Ascending aorta (tissue), 2 donors: ENCODE measurements at places on chromosomes 2 and 18.

- no peak for DNase-seq
Measured at GRCh38 chr18:37506001-37506400, 59.6 kb downstream of the CELF4 start.

GRCh38 chr2:183123117-183123958, 905 bp upstream of the NUP35 start:
- DNase-seq: no peak

DNA sequence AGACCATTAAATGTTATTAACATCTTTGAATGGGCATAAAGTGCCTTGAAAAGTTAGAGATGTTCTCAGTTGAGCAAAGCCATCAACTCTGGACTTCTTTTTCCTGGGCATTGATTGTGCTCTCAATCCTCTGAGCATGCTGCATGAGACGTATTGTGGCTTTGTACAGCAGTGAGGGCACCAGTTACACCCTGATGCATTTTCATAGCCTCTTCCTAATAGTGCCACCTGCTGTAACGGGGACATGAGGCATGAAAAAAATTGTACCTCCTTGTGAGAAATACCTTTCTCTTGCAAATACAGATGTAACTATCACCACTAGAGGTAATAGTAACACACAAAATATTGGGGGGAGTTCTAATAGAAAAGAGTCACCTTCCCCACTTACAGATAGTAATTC, 697.5 kb downstream of the TMEM182 start:
- DNase-seq: no peak

DNA sequence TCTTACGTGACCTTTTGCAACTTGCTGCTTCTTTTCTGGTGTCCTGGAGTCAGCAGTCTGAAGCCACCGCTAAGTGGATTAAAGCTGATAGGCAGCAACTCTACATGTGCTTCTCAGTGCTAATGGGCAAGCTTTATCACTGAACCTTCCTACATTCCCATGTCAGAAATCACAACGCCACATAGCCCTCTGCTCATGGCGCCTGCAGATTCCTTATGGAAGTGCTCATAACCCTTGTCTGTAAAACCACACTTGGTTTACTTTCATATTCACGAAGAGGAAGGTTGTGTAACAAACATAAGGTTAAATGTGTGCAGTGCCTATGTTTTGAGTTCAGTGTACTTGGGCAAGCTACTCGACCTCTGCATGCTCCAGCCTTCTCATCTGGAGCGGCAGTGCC, 319.8 kb downstream of the FBXO15 start:
- DNase-seq: no peak

DNA sequence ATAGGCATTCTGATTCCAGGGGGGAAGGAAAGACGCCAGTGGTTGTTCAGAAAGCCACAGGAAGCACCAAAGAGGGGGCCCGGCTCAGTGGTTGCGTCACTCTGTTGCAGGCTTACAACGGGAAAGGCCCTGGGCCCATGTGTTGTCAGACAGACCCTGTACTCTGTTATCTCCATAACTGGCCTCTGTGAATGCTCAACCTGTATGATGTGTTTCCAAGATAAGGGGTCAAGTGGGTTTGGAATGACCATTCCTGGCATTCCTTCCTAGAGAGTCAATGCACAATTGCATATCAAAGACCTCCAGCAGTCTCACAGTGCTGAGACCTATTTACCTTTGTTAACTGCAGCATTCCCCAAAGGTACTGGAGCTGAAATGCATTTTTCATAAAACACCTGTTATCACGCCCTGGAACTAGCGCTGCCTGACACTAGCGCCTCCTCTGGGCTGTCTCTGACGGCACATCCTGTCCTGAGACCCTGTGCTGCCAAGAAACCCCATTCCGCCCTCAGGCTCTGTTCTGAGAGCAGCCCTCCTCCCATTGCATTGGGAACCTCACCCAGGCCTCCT, 13.2 kb upstream of the LRRFIP1 start:
- DNase-seq: no peak

- DNase-seq: no peak
Measured at GRCh38 chr2:59560769-59561168, 992.7 kb downstream of the BCL11A start.

- no peak for DNase-seq
Measured at GRCh38 chr2:19536136-19536535, 177.7 kb upstream of the OSR1 start.

- DNase-seq: no peak
Measured at GRCh38 chr18:8942021-8942908, 160.2 kb upstream of the NDUFV2 start.
